ENCODE measurements at places on chromosomes 7 and 10.

DNA sequence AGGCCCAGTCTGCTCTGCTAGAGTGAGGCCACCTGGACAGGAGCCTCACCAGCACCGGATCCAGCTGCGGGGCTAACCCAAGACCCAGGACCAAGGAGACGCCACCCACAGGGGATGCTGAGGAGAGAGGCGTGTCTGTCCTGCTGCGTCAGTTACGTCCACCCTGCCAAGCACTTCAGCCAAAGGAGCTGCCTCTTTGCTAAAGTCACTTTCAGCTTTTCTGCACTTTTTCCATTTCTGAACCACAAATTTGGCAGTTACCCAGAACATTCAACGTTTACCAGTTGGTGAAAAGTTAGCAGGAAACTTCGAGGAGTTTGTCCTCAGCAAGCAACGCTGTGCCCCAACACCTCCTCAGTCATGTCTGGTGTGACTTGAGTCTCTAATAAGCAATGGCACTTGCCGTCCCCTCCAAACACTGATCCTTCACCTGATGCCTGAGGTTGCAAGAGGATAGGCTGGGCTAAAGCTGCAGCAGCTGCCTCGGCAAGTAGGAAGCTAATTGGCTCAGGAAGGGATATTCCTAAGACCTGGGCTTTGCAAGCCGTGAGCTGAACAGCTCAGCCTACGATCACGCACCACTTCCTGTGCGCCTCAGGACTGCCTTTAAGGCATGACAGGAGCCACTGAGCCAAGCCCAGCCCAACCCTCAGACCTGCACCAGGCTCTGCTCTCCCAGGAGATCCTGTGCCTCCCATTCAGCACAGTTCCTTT, 40.1 kb downstream of the KCNH2 start:
- no peak for DNase-seq

DNA sequence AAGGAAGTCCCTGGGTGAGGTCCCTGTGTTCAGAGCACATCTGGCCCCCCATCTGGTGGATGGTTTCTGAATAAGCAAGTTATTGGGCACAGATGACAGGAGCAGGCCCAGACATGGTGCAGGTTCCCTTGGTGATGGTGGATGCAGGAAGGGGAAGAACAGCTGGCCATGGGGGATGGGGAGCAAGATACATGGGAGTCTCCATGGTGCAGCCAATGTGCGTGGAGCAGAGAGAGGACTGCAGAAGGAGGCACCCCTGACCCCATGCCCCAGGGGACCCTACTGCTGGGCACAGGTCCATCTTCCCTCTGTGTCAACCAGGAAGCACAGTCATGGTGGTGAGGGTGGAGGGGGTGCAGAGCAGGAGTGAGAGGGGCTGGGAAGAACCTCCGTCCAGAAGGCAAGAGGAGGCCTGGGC, 43.8 kb upstream of the RABGEF1 start:
- DNase-seq = no peak

GRCh38 chr10:77333610-77334340, 303.8 kb downstream of the KCNMA1 start:
- DNase-seq = no peak

- no peak for DNase-seq
These were observed 28.4 kb downstream of the ENTPD1 start for GRCh38 chr10:95784279-95784913.

- no peak for DNase-seq
These were observed 39.5 kb downstream of the RSU1 start for GRCh38 chr10:16777473-16778370.

DNA sequence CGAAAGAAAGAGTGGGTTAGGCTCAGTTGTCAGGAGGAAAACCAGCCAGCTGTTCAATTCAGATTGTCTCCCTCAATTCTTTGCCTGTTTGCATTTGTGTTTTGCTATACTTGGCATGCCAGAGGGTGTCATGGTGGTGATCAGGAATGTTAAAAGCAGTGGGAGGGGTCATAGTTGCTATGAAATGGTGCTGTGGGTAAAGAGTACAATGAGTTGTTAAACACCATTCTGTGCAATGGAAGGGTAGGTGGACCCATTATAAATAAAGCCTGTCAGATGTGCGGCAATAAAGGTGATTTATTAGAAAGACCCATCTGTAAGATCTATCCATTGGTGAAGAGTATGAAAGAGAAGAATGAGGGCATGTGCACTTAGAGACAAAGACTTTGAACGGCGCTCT, 82.2 kb downstream of the MRPL32 start:
- no peak for DNase-seq

- DNase-seq = no peak
These were observed 89.0 kb downstream of the PHTF2 start for GRCh38 chr7:77887567-77887966.

DNA sequence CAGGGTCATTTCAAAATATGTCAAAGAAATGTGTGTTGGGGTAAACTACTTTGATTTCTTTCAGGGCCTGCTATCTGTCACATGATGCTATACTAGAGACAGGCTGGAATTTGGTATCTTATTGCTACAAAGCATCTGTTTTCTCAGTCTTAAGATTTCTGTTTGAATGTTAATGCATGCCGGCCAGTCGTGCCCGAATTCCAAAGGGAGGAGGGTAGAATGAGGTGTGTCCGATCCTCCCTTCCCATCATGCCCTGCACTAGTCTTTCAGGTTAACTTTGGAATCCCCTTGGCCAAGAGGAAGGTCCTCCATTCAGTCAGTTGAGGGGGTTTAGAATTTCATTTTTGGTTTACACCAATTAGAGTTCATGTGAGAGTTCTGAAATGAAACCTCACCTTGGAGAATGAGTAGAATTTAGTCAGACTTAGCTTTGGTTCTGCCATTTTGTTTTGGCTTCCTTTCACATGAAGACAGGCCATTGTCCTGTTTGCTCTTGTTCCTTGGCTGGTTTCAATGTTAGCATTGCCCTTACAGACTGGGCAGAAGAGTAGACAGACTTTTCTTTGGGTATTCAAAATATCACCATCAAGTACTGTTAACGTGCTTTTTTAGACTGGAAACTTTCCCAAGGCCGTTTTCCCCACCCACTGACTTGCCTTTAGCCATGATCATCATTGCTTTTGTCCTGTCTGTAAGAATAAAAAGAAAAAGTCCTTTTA, 95.8 kb downstream of the CAMK1D start:
- no peak for DNase-seq

- no peak for DNase-seq
These were observed 421.4 kb downstream of the PLXNA4 start for GRCh38 chr7:132154695-132155471.
